ENCODE measurements at places on chromosomes 16 and 17.

DNA sequence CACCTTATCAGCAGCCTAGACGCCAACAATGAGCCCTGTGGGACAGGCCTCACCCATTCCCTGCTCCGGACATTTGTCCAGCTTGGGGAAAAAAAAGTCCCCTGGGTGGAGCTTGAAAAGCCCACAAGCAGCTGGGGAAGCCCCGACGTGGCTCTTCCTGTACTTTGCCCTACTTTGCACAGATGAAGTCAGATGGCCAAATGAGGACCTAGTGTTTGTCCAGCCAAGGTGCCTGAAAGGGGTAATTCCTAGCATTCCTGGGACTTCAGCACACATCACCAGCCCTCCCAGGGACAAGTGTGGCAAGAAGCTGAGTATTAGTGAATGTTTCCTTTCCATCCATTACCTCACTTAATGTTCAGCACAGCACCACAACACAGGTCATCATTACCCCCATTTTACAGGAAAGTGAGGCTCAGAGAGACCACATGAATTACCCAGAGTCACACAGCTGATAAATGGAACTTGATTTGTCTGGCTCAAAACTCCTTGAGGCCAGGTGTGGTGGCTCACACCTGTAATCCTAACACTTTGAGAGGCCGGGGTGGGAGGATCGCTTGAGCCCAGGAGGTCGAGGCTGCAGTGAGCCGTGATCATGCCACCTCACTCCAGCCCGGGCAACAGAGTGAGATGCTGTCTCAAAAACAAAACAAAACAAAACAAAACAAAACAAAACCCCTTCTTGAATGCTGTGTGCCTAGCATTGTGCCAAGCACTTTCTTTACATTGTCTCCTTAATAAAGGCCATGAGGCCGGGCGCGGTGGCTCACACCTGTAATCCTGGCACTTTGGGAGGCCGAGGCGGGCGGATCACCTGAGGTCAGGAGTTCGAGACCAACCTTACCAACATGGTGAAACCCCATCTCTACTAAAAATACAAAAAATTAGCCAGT, 19.9 kb upstream of the PLLP start:
- DNase-seq = no peak

- no peak for DNase-seq
Measured at GRCh38 chr17:72090108-72090507, 30.7 kb upstream of the SOX9 start.

DNA sequence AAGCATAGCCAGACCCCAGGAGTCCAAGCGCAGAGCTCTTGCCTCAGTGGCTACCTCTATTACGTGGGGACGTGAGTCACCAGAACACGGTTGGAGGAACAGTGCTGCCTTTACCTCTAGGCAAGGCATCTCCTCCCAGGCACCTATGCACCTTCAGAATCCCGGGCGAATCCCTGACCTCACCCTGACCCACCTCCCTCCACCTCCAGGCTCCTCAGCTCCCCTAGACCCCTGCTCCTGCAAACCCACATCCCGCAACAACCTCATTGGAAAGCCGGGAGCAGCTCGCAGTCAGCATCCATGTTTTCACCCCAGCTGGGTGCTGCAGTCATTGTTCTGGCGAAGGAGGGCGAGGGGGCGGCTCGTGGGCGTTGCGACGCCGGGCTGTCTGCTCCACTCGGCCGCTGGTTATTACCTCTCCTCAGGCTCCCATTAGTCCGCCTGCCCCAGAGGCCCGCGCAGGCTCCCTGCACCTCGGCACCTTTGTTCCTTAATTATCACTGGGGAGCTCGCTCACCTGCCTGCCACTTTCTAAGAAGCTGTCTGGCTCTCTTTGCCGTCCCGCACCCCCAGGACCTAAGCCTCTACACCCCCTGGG, 24.6 kb upstream of the DLX4 start:
- no peak for DNase-seq

DNA sequence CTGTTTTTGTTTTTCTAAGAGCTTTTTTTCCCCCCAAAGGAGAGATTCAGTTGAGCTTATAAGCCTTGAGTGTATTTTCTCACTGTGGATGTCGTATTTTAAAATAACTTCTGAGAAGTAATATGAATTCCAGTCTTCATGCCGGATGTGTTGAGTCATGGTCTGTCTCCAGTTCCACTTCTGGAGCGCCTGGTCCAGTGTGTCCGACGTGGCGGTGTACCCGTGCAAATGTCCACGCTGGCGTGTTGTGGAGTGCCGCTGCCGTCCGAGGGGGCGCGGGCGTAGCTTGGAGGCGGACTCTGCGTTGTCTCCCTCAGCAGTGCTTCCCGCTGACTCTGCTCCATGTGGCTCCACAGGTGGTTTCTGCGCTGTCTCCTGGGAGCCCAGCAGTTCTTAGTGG, 60.9 kb upstream of the ZNF750 start:
- no peak for DNase-seq

GRCh38 chr16:68658974-68659360, 13.9 kb downstream of the CDH3 start:
- DNase-seq = no peak

GRCh38 chr17:30000755-30001257, 59.4 kb downstream of the EFCAB5 start:
- DNase-seq = no peak

- DNase-seq = no peak
Measured at GRCh38 chr17:73536700-73537605, 107.3 kb downstream of the SDK2 start.

- DNase-seq = no peak
Measured at GRCh38 chr16:49575346-49576172, 202.0 kb downstream of the C16orf78 start.

DNA sequence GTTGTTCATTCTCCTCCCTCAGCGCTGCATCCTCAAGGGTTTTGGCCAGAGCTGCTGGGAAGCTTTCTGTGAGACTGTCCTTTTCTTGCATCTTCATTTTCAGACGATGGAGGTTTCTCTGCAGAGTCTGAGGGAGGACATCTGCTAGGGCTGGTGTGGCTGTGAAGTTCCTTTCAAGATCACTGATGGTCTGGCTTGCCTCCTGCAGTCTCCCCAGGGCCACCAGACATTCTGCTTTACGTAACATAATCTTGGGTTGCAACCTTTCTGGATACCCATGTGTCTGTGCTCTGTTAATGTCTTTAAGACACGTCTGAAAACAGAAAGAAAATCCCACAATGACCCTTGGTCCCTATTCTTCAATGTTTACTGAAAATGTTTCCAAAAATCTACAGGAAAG, 29.0 kb downstream of the SMYD4 start:
- DNase-seq = no peak

- DNase-seq = peak; percentile 65
Measured at GRCh38 chr17:28712032-28712704, 480 bp upstream of the PROCA1 start.

DNA sequence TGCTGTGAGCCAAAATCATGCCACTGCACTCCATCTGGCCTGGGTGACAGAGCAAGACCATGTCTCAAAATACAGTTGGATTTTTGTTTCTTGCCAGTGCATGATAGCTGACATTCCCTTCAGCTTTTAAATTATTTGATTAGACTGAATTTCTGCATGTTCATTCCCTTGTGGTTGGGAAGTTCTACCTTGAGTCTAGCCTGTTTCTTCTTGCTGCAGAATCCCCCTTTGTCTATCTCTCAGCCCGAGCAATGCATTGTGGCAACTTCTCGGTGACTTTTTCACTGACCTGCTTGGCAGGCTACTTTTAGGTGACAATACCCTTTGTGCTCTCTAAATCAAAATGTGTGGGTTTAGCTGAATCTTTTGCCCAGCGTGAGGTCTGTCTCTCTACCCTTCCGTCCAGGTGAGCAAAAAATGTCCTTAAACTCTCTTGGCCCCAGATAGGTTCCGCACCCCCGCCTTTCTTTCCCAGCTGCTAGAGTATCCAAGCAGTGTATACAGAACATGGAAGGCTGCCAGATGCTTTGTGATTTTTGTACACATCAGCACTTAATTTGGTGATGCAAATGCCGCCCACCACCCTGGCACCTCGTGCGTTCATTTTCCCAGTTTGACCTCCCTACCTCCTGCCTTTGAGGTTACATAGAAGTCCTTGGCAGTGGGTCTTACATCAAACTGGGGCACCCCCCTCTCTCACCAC, 130.2 kb downstream of the ABCC6 start:
- DNase-seq = no peak

DNA sequence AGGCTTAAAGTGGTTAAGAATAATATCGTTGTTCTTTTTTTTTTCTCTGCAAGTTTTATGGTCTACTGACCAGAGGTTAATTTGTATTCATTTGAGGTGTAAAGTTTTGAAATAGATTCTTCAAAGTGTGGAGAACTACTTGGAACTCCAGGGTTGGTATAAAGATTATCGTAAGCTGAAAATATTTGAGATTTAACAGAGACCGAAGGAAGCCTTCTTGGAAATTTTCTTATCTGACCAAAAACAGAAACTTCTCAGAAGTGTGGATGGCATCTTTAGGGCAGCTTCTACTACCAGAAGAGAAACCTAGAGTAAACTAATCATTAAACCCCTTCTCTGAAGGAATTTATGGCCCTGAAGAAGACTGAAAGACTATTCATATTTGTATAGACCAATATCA, 206.8 kb upstream of the MON1B start:
- DNase-seq = no peak

- peak; percentile 44 for DNase-seq
Measured at GRCh38 chr16:50210266-50211038, 55.9 kb upstream of the ADCY7 start.

DNA sequence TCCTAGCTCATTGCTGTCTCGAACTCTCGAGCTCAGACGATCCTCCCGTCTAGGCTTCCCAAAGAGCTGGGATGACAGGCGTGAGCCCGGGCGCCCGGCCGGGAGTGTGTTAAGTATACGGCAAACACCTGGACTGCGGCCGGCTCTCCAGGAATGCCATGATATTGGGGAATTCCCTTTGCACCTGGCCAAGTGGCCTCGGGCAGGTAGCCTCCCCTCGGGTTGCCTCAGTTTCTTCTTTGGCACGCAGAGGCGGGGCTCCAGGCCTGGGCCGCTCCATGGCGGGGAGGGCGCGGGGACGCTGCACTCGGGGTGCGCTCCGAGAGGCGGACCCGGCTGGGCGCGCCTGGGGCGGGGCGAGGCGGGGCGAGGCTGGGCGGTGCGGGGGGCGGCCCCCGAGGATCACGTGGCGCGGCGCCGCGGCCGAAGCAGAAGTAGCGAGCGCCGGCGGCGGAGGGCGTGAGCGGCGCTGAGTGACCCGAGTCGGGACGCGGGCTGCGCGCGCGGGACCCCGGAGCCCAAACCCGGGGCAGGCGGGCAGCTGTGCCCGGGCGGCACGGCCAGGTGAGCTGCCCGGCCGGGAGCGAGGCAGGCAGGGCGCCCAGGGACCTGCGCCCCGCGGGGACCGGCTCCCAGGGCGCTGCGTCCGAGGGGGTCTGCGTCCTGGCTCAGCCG, at the start of gene PLCG2:
PLCG2 (plus strand) TSS at position 431 of the 675 bp plus-strand sequence. CDS start 6,699 bp downstream, outside the sequence.
- DNase-seq = peak; percentile 62

- DNase-seq = no peak
Measured at GRCh38 chr16:72458035-72458434, 286.1 kb upstream of the PMFBP1 start.

DNA sequence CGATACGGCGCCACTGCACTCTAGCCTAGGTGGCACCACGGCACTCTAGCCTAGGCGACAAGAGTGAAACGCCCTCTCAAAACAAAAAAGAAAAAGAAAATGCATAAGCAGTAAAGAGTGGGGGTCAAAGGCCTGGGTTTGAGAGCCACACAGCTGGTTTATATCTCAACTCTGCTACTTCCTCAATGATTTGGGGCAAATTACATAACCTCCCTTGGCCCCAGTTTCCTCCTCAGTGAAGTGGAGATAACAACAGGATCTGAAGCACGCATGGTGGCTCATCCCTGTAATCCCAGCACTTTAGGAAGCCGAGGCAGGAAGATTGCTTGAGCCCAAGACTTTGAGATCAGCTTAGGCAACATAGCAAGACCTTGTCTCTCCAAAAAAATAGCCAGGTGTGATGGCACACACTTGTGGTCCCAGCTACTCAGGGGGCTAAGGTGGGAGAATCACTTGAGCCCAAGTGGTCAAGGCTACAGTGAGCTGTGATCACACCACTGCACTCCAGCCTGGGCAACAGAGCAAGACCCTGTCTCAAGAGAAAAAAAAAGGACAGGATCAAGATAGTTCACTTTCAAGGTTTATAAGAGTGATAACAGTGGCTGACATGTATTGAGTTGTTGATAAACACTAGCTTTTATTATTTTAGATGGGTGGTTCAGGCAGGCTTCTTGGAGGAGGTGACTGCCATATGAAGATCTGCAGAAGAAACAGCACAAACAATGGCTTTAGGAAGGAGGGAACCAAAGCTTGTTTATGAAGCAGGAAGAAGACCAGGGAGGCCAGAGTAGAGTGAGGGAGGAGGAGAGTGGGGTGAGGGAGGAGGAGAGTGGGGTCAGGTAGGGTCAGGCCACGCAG, 8.5 kb upstream of the COG1 start:
- no peak for DNase-seq

DNA sequence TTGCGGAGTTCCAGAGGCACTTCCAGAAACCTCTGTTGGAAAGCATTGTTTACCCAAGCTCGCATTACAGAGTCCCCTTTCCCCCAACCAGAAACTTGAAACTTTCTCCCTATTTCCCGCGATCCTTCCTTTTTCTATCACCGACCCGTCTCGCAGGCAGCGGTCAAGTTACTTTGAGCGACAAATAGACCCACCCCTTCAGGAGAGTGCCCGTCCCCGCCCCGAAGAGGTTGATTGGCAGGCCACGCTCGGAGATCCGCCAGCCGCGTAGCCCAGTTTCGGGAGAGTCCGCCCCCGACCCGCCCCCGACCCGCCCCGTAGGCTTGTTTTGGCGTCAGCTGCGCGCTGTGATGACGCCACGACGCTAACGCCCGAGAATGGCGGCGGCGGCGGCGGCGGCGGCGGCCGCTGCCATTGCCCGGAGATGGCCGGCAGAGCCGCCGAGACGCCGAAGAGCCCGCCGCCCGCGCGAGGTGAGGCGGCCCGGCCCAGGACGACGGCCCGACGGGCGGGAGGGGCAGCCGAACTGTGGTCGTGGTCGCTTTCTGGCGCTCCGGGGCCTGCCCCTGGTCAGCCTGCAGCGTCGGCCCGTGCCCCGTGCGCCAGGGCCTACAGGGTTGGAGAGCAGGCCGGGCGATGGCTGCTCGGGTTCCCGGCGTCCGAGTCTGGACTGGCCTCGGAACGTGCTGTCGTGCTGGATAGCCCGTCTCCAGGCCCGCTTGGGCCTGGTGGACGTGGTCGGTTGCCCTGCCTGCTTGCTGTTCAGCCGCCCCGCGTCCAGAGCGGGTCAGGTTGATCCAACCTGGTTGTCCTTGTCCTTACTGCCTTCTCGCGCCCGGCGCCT, at the start of gene PSKH1:
PSKH1 (plus strand) TSS at position 356 of the 844 bp plus-strand sequence. CDS start 15,496 bp downstream, outside the sequence.
- peak; percentile 94 for DNase-seq

All from stimulated activated CD4-positive, alpha-beta T cell treated with anti-CD3 and anti-CD28 coated beads, Interleukin-12 subunit alpha, Interleukin-12 subunit beta, amount 100 ng/mL, for 4 hours (primary cell).